ENCODE measurements at places on chromosomes 7 and 10. TPM values are rescaled to one million over a fixed set of nuclear protein-coding genes. Genes with fewer than 3 reads are reported as not detected.

Gene LRIT1
- not detected for total RNA-seq

Gene COL17A1
- 2.7 TPM for total RNA-seq

Gene LARP4B
- total RNA-seq, result 36.7 TPM

Gene MUC12
- total RNA-seq, result 20.6 TPM

Gene KLF14
- 0.03 TPM for total RNA-seq

Gene TAS2R41
- total RNA-seq, result not detected

Gene NEURL1
- 0.20 TPM for total RNA-seq

Gene TEX47
- total RNA-seq, result not detected

Gene BHLHA15
- total RNA-seq, result 0.39 TPM

Gene EBF3
- total RNA-seq, result 0.14 TPM

Gene MOGAT3
- total RNA-seq, result not detected

Gene EIF5AL1
- 3.2 TPM for total RNA-seq

Gene SLC16A12
- total RNA-seq, result 0.05 TPM

Gene ADCYAP1R1
- total RNA-seq, result 0.09 TPM

Gene ANXA8
- total RNA-seq, result 34.4 TPM

Gene PDE6C
- total RNA-seq, result not detected

Gene GPR26
- not detected for total RNA-seq

Gene PDZD7
- total RNA-seq, result 1.4 TPM

Gene ADAM22
- 0.38 TPM for total RNA-seq

Gene OGDHL
- total RNA-seq, result 0.23 TPM

Gene LIPF
- total RNA-seq, result not detected

Gene STEAP1B
- total RNA-seq, result 0.13 TPM

Gene SPDYE16
- not detected for total RNA-seq

Gene CYREN
- 73.5 TPM for total RNA-seq

Gene AS3MT
- total RNA-seq, result 3.5 TPM

Gene ACTL6B
- not detected for total RNA-seq

Gene ITGA8
- not detected for total RNA-seq

Gene SEMA3D
- not detected for total RNA-seq

Gene MUC3A
- 17.8 TPM for total RNA-seq

Gene NANOS1
- 3.2 TPM for total RNA-seq

Gene DENND2A
- total RNA-seq, result 0.38 TPM

Gene FGFBP3
- total RNA-seq, result 2.7 TPM

Gene NEUROD6
- not detected for total RNA-seq

Gene MMRN2
- total RNA-seq, result 0.81 TPM

Gene PAX4
- total RNA-seq, result not detected

Gene HTR5A
- not detected for total RNA-seq

Gene ANKRD7
- total RNA-seq, result 0.36 TPM

Gene SPDYE8
- total RNA-seq, result not detected

Gene PLEKHS1
- total RNA-seq, result 0.09 TPM

Gene ZNF33A
- total RNA-seq, result 8.8 TPM

Gene SOSTDC1
- total RNA-seq, result not detected

Gene CUZD1
- total RNA-seq, result 1.5 TPM

Gene RGR
- not detected for total RNA-seq

Gene RBP3
- not detected for total RNA-seq

Gene KEL
- not detected for total RNA-seq

Gene UPK3BL1
- total RNA-seq, result 13.0 TPM

Gene AKR1B1
- total RNA-seq, result 2,701 TPM
